Activated CD8-positive, alpha-beta memory T cell treated with anti-CD3 and anti-CD28 coated beads for 24 hours (primary cell): ENCODE measurements at places on chromosomes 3 and 15.
A peak's percentile ranks its signal among the peaks of the same experiment; 100 is the strongest.

DNA sequence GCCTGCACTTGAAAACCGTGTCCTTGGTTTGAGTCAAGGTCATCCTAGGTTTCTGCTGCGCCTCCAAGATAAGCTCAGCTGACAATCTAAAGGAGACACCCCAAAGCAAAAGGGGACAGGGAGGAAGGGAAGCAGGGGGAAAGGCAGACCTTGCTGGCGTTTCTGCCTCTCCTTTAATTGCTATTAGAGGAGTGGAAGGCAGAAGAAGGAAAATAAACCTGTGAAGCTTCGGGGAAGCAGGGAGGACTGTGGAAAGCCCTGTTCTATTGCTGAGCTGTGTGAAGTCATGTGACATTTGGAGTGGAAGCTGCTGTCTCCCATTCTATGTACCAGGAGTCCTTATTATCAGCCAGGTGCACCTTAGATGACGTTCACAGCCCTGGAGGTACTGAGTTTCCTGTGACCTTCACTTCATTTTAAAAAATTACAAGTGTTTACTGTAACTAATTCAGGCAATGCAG, 21.5 kb upstream of the CHD2 start:
- DNase-seq, result no peak

DNA sequence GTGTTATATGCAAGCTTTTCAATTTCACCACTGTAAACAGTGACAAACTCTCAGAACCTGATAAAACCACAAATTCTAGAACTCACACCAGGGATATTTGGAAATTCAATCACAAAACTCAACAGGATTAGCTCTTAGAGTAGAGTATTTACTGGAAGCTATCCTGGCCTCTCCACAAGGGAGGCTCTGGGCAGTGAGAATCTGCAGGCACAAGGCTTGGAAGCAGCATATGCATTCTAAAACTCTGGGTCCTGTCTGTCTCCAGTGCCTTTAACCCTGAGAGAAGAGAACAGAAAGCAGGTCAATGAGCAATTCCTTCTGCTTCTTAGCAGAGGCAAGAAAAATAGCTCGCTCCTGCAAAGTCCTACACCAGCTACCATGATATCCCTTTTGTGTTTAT, 23.4 kb downstream of the PLSCR4 start:
- DNase-seq, result no peak

- DNase-seq, result no peak
Observed at GRCh38 chr15:42037656-42038055, 16.8 kb upstream of the PLA2G4E start.

DNA sequence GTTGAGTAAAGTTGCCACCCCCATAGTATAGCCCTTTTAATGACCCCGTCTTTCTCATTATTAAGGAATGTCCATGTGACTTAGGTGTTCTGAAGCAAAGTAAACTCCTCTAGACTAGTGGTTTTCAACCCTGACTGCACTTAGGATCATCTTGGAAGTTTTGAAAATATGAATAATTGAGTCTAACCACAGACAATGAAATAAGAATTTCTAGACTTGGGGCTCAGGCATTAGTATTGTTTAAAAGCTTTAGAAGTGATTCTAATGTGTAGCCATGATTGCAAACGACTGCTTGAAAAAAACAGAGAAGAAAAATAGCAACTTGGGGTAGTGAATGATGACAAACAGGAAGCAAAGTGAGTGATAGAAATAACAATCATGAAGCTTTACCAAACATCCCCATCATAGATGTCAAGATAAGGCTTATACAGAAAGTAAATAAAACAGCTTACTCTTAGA, 35.0 kb downstream of the ALCAM start:
- DNase-seq, result no peak

DNA sequence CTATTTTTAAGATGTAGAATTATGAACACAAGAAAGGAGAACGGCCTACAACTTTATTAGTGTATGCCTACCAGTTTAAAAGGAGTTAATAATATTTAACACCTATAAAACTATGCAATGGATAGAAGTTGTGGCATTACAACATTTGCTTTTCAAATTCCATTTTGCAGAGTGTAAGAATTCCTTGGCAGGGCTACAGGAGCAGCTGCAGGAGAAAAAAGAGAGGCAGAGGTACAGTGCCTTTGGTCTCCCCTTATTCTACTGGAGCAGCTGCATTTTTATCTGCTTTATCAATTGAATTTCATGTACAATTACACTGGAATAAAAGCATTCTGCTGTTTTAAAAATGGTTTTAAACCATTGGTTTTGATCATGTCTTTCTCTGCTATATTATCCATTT, 145.7 kb upstream of the KCNH8 start:
- DNase-seq, result no peak

DNA sequence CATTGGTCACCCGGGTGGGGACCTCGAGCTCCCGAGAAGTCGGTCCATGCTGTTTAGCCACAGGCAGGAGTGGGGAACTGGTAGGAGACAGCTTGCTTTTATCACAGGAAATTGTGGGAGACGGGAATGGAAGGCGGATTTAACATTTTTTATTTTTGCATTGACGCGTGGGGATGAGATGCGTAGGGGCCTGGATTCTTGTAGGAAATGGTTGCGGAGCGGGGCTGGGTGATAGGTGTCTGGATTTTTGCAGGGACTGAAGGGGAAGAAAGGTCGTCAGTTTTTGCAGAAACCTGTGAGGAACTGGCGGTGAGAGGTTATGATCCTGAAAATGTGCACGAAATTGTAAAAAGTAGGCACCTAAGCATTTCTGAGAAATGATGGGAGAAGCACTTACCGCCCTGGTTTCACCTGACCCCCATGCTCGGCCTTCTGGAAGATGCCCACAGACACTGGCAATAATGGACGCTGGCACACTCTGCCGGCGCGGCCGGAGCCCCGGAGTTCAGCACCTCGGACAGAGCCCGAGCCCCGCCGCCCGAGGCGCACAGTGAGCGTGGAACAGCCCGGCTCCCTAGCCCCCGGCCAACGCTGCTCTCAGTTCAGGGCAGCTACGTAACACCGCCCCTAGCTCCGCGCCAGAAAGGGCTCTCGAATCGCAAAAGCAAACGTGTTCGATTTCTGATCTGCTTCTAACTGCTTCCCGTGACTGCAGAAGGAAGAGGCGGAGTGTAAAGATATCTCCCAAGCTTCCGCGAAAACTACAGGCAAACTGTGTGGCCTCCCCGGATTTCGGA, 928 bp downstream of the ANKRD34C start:
- peak; percentile 69 for DNase-seq

DNA sequence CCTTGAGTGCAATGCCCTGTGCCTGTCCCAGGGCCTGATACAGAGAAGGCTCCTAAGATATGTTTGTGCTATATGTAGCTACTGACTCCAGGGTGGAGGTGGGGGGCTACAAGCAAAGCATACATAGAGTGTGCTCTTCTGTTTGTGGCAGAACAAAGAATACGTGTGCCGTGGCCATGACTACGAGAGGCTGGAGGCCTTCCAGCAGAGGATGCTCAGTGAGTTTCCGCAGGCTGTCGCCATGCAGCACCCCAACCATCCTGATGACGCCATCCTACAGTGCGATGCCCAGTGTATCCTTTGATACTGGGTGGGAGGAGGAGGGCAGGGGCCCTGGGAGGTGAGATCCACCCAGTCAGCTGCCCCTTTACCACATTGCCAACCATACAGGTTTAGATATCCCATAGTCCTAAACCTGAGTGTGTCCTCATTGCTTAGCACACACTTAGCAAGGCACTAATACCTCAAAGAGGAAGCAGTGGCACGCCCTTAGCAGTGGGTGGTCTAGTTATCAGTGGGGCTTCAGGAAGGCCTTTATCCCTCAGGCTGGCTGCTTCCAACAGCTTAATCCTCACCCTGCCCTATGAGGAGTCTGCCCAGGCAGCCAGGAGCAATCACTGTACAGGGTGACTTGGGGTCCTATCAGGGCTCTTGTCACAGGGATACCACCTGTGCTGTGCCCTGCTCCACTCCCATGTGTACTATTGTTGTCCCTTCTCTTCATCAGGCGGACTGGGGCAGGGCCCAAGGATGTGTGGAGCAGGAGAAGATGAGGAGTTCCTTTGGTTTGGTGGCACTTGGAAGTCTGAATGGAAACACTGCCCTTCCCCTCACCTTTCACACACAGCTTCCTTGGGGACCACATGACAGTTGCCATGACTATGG, 30.1 kb upstream of the MANF start:
- DNase-seq, result no peak

DNA sequence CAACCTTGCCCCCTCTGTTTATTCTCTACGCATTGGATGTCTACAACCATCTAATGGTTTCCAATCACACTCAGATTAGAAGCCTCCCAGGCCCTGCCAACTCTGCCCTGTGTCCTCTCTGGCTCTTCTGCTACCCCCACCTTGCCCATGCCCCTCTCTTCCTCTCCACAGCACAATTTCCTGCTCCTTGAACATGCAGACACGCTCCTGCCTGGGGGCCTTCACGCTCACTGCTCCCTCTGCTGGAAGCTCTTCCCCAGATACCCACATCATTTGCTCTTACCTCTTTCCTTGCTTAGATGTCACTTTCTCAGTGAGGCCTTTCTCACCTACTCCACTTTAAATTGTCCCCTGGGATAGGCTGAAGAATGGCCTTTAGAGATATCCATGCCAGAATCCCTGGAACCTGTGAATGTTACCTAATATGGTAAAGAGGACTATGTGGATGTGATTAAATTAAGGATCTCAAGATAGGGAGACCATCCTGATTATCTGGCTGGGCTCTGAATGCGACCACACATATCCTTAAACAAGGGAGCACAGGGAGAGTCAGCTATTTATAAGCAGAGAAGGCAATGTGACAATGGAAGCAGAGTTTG, 9.9 kb downstream of the KY start:
- DNase-seq, result peak; percentile 44

GRCh38 chr3:149933858-149934257, 36.8 kb downstream of the PFN2 start:
- DNase-seq, result no peak

DNA sequence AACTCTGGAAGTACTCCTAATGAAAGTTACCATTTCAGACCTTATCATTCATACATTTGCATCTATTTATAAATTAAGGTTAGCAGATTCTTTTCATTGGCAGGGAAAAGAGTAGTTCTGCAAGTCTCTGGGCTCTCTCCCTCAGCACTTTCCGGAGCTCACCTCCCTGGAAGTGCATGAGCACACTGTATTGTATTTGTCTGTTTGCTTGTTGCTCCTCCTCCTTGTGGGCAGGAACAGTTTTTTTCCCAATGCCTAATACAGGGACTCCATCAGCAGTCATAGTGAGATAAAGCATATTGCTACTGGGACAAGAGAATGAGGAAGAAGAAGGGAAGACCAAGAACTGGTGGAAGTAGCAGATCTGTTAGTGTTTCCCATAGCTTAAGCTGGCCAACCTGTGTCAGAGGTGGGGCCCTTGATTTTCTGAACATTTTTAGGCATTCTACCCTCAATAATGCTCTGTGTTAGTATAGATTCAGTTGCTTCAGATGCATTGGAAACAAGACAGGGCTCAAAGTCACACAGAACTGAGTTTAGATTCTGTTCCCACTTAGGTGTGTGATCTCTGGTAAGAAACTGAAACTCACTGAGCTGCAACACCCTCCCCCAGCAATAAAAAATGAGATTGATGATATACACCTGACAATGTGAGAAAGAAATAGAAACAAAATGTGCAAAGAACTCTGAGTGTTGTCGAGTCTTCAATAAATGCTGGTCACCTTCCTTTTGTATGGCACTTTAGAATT, 407.8 kb downstream of the TUSC7 start:
- no peak for DNase-seq

- DNase-seq, result no peak
Observed at GRCh38 chr15:65723876-65724275, 68.2 kb downstream of the DENND4A start.

DNA sequence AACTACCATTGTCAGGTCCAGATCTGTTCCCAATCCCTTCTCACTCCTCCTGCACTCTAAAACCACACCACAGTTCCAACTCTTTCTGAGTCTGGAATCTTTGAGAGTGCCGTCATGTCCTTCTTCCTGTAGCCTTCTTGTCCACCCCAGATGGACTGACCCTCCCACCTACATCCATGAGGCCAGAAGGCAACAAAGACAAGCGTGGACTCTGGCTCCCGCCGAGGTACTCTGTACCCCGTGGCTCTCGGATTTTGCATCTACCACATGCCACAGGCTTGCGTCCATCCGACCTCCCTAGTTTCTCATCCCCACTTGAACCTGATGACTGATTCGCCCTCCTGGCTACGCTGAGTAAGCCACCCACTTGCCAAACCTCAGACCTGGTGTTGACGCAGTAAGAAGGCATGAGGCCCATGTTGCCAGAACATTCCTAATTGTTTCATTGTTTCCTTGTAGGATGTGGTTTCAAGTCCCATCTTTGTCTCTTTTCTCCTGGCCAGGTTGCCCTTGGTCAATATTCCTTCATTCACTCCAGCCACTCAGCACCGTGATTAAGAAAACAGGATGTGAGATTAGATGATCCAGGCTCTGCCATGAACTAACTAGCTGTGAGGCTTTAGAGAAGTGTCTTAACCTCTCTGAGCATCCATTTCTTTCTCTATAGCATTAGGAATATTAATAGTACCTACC, 1.1 kb upstream of the ZBTB38 start:
- DNase-seq, result no peak

DNA sequence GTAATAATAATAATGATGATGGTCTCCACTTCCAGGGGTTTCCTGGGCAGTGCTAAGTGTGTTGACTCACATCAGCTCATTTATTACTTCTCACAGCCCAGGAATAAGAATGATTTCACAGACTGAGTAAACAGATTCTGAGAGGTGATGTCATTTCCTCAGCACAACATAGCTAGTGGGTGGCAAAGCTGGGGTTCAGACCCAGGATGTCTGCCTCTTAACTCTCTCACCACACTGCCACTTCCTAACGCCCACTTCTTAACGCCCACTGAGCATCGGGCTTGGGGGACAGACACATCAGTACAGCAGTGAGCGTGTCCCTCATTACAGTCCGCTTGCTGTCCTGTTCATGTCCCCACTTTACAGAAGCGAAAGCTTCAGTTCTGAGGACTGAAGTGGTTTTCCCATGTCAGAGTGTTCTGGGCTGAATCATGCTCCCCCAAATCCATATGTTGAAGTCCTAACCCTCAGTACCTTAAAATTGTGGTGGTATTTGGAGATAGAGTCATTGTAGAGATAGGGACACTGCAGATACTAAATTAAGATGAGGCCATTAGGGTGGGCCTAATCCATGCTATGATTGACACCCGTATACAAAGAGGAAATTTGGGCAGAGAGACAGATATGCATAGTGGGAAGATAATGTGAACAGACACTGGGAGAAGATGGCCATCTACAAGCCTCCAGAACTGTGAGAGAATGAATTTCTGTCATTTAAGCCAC, 68.0 kb downstream of the ATP2B2 start:
- peak; percentile 83 for DNase-seq

GRCh38 chr3:151835751-151836525, 22.0 kb downstream of the AADAC start:
- no peak for DNase-seq
